ENCODE measurements at places on chromosomes 3 and 15.

DNA sequence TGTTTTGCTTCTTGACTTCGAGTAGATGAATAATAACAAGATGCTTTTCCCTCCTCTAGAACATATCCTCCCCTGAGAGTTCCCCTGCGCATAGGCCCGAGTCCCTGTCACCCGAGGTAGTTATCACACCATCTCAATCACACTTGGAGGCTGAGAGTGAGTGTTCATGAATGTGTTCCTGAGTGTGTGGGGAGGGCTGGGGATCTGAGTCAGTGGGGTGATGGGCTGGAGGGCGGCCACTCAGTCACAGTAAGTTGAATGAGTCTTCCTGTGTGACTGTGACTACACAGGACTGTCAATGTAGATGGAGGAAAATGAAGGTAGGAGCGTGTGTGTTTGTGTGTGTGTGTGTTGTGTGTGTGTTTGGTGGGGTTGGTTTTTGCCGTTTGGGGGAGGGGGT, 71.0 kb downstream of the SETD5 start:
- no peak for DNase-seq

DNA sequence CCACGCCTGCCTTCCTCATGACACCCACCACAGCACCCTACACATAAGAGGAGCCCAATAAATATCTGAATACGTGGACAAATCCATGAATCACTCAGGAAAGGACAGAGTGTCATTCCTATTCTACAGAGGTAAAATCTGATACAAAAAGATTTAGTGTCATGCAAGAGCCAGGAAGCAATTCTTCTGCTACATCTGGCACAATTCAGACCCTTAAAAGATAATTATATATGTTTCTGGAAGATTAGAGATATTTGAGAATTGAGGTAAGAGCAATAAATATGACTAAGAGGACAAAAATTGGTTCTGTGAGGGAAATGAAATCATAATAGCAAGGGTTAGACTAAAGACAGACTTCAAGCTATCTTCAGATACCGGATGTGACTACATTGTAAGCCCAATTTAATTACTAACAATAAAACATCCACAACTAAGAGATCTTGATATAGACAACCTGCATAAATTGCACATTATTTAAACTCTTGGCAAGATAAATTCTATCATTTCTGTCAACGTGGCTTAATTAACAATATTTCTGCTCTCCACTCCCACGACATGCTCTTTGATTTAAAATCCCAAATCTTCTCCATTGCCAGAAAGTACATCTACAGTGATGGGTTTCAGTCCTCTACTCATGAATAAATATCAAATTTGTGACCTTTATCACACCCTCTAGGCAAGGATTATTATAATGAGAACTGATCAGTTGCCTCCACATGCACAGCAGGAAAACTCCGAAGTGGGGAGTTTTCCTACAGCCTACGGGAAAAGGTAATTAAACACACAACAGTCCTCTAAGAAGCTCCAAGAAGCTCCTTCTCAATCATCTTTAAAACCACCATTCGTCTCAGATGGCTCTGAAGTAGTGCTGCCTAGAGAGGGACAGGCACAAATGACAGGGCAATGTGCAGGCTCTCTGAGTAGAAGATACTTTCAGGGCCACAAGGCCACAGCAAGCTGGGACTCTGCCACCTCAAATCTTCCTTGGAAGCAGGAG, 32.6 kb downstream of the MB21D2 start:
- no peak for DNase-seq

- peak; percentile 43 for DNase-seq
Observed at GRCh38 chr15:66701422-66702034, 508 bp upstream of the SMAD6 start.

DNA sequence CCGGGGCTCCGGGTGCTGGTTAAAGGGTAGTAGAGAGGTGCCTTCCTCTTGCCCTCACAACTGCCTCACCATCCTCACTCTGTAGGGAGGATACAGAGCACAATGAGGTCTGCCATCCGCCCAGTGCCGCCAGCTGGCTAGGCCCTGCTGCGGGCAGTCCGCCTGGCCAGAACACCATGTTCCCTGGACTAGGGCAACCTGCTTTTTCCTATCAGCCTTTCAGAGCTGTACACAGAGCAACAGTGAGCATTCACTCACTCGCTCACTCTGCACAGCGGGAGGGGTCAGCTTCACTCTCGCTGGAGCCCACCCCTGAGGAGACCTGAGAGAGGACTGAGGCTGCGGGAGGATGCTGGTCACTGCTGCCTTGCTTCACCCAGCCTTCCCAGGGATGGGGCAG, 218.7 kb upstream of the CHRNA7 start:
- DNase-seq = no peak

GRCh38 chr15:20345401-20345958, 196.1 kb downstream of the GOLGA6L6 start:
- peak; percentile 39 for DNase-seq

DNA sequence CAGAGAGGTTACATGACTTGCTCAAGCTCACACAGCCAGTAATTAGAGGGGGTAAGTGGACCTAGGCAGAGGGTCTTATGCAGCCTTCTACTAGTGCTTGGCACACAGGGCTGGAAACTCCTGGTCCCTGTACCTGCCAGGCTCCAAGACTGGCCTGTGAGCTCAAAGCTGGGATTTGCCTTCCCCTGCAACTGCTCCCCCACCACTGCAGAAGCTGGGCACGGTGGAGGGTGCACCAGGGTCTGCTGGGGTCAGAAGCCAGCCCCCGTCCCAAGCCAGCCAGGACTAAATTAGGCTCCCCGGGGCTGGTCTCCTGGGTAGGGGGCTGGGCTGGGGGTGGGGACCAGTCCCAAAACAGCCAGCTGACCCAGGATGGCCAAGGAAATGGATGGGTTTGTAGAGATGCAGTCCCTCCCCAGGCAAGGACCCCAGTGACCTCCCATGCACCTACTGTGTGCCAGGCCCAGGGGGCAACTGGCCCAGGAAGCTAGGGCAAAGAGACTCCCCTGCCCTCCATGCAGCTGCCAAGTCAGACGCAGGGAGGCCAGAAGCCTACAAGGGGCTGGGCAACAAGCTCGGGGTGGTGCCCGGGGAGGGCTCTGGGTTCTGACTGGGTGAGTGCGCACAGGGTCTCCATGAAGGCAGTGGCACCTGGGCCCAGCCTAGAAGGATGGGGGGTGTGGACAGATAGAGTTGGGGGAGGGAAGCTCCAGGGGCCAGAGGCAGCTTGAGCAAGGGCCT, 51.8 kb upstream of the LINGO1 start:
- DNase-seq = no peak

DNA sequence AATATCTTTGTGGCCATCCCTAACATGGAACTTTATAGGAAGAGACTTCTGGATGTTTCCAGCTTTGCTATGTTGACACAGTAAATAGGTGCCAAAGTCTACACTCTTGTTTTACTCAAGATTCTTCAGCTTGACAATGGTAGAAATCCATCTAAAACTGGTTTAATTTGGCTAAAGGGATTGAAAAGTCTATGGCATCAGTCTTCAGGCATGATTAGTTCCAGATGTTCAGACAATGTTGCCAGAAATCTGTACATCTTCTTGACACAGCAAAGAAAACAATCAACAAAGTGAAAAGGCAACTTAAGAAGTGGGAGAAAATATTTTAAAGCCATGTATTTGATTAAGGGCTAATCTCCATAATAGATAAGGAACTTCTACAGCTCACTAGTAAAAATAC, 130.5 kb downstream of the LRRC3B start:
- no peak for DNase-seq

DNA sequence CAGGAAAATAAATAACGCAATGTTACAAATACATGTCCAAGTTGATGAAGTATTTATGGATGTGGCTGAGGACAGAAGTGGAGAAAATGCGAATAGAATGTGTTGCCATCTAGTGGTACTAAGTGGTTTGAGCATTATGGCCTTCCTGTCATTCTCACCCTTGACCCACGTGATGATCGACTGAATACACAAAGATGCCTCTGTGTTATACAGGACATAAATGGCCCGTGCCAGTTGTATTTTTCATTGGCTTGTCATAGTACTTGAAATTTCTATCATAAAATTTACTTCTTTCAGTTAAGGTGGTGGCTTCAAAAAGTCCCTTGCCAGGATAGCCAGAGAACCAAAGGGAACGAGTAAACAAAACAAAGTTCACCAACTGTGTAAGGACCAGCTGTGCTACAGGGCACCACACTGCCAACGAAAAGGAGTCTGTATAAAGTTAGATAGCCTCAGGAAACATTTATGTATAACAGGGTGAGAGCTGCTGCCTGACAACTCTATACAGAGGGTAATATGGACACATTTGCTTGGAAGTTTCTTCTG, 103.7 kb downstream of the MYH15 start:
- DNase-seq = peak; percentile 46

GRCh38 chr3:114764056-114764492, 383.0 kb downstream of the ZBTB20 start:
- DNase-seq = no peak

DNA sequence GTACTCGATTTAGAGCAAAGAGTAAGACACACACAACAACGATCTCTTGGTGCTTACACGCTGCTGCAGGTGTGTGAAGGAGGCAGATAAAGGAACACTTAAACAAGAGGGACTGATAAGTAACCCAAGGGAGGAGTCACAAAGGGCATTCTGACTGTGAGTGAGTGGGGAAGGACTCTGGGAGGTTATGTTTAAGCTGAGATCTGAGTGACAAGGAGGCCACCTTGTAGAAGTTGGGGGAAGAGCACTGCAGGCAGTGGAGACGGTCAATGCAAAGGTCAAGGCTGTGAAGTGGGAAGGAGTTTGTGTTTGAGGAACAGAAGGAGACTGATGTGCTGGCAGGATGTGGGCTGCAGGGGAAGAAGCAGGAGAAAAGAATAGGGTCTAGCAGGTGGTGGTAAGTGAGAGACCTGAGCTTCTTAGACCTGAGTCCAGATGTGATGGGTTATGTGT, 63.1 kb downstream of the LPP start:
- no peak for DNase-seq

DNA sequence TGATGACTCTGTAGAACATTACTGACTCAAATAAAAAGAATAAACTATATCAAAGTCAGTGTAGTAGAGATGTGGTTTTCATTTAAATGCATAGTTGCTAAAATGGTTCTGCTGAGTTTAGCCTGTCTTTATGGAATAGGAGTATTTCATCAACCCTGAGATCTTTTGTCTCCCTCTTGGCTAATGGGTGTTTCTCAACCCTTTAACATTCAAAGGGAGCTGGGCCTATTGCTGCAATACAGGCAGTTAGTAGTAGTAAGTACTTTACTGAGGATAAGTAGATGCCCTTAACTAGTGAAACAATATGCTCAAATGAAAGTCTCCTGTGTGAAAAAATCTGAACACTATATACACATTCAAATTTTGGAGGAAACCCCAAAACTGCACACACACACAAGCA, 184.7 kb upstream of the TTC14 start:
- DNase-seq = no peak

DNA sequence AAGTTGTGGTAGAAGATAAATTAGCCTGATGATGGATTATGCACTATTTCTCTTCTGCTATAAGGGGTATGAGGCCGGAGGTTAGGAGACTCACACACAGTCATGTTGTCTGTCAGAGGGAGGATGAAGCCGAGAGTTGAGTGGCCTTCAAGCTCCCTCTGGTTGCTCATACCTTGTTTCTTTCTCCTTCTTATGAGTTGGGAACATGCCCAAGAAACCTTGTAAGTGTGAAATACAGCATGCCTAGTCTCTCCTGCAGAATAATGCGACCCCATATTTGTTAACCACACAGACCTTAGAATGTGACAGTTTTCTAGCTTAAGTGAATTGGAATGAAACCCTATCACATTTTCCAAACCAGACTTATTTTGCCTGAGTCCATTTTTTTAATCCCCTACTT, 366.7 kb downstream of the PTPRG start:
- DNase-seq = no peak
